ENCODE measurements at places on chromosomes 7 and 10. TPM values are rescaled to one million over a fixed set of nuclear protein-coding genes. Genes with fewer than 3 reads are reported as not detected.

Gene CEP55
- total RNA-seq: 57.7 TPM

Gene NKX2-3
- total RNA-seq: not detected

GRCh38 chr7:106613279-106613678 lies 47.7 kb downstream of the CCDC71L start:
- DNase-seq: no peak

DNA sequence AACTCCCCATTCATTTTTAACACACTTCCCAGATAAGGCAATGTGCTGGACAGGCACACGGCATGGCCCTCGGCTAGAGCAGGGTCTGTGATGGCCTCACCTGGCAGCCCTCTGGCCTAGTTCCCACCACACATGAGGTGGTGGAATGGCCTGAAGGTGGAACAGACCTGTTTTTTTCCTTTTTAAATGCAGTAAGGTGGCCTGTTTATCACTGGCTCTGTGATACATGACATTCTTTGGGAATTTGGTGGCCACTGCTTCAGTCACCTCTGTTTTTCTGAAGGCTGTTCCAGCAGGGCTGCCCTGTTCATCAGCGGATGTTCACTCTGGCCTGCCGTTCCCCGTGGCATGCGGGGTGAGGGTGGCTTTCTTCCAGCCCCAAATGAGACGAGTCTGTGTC lies 36.6 kb downstream of the SHH start:
- no peak for DNase-seq

- peak; percentile 23 for DNase-seq
These were observed 291.9 kb downstream of the GFRA1 start for GRCh38 chr10:115981081-115981480.
